ENCODE measurements at places on chromosomes 2 and 18. TPM values are rescaled to one million over a fixed set of nuclear protein-coding genes. Genes with fewer than 3 reads are reported as not detected.

- H3K36me3 ChIP-seq, result no peaks in the 10 kb centered on the region
- no peak overlapping the region for H3K4me3 ChIP-seq
- H3K27ac ChIP-seq, result no peak overlapping the region
- H3K27me3 ChIP-seq, result no peaks in the 10 kb centered on the region
- no peak for DNase-seq
- no peaks in the 10 kb centered on the region for H3K4me1 ChIP-seq
Observed at GRCh38 chr2:181937473-181937872, 45.9 kb downstream of the ITPRID2 start.

GRCh38 chr18:23416298-23416697 lies 36.8 kb upstream of the RIOK3 start:
- H3K36me3 ChIP-seq, result no peaks in the 10 kb centered on the region
- H3K4me3 ChIP-seq, result no peak overlapping the region
- no peaks in the 10 kb centered on the region for H3K27me3 ChIP-seq
- no peaks in the 10 kb centered on the region for H3K4me1 ChIP-seq

DNA sequence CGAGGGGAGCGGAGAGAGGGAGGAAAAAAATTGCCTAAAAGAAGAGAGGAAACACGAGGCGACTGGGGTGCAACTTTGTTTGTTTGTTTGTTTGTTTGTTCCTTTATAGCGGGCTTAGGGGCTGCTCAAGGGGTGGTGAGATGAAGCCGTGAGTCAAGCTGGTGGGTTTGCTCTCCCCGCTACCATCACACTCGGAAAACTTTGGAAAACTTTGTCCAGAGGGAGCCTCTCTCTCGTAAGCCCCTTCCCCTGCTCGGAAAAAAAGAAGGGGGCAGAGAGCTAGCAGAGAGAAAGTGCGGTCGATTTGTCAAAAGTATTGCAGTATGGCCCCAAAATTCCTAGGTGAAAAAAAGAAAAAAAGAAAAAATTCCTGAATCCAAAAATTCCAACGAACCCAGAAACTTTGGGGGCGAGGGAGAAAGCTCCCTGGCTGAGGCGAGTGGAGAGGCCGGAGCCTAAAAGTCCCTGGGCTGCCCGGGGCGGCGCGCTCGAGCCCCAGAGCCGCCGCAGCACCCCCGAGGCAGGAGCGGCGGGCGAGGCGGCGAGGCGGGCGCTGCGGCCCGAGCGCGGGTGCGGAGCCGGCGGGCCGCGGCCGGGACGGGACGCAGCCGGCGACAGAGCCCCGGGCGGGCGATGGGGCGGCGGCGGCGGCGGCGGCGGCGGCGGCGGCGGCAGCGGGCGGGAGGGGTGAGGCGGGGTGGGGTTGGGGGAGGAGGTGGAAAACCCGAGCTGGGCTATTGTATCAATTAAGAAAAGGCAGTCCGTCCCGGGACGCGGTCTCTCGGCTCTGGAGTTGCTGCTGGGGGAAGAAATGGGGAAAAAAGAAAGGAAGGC lies 558 bp upstream of the CYP26B1 start:
- no peaks in the 10 kb centered on the region for H3K27me3 ChIP-seq
- H3K4me1 ChIP-seq, result peaks cover 11% of the 10 kb centered on the region
- peak overlapping the region; percentile 42 for H3K4me3 ChIP-seq
- H3K27ac ChIP-seq, result no peak overlapping the region

DNA sequence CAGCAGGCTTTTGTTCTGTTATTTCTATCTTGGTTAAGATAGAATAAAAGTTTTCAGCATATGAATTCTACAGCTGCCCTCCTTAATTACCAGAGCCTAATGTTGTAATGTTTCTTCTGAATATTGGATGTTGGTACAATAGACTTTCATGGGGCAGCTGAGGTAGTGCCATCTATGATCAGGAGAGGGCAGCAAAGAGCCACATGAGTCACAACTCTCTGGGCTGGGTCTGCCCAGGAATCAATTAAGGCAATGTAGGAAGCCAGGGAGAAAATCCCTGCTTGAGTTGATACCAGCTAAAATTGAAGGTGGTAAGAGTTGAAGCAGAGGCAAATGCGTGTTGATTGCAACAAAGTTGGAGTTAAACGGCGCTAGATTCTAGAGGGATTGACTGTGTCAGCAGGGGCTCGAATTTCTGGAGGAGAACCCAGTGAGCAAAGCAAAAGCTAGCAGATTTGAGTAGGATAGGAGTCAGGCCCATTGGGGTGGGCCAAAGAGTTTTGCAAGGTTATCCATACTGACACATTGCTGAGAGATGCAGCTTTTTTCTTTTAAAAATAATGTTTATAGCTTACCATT lies 10.6 kb upstream of the MC5R start:
- H3K27ac ChIP-seq, result no peak overlapping the region
- no peak for DNase-seq
- H3K4me1 ChIP-seq, result no peaks in the 10 kb centered on the region
- no peaks in the 10 kb centered on the region for H3K27me3 ChIP-seq

DNA sequence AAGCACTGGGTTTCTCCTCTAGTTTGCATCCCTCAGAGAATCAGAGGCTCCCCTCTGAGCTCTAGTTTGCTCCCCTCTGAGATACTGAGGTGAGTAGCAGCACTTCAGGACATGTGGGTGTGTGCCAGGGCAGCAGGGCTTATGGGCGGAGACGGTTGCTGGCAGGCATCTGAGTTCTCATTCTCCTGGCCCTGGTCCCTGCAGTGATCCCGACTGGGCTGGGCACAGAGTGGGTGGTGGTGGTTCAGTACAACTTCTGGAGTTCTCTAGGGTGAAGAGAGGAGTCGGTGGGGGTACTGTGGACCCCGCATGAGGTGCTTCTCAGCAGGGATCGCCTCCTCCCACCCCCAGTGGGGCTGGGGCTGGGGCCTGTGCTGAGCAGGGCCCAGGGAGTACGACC lies 47.9 kb downstream of the BOLA3 start:
- no peaks in the 10 kb centered on the region for H3K27me3 ChIP-seq
- no peaks in the 10 kb centered on the region for H3K36me3 ChIP-seq
- DNase-seq, result no peak
- no peak overlapping the region for H3K4me3 ChIP-seq
- H3K27ac ChIP-seq, result no peak overlapping the region
- H3K4me1 ChIP-seq, result no peaks in the 10 kb centered on the region

DNA sequence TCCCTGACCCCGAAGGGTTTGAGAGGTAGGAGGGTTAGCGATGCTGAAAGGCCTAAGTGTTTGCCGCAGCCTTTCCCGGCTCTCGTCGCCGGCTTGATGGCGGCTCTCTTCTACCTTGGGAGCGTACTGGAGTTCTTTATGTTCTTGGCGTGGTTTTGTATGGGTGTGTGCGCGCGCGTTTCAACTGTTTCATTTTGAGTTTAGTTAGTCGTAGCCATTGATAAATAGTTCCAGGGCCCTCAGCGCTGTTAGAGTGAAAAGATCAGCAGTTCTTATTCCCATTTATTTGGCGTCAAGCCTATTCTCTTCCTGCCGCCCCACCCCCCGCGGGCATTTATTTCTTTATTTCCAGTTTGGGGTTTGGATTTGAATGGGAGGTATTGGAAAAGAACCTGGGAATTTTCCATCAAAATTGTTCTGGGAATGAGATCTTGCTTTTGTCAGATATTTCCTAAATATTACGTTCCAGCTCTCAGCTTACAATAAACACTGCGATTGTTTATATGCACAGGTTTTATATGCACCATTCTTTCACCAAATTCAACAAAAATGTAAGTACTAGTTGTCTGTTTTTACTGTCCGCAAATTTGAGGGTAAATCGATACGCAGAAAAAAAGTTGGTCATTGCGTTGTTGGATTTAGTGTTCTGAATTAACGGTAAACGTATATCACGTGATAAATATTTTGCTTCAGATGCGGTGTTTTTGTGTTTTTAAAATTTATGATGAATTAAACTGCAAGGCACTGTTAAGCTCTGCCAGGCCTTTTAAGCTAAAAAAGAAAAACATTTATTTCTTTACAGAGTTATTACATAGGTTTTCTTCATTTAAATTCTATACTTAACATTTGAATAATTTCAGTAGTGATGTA lies 954 bp downstream of the CCNT2 start:
- peak overlapping the region; percentile 95 for H3K4me3 ChIP-seq
- H3K4me1 ChIP-seq, result peaks cover 5% of the 10 kb centered on the region
- peak overlapping the region; percentile 17 for H3K27ac ChIP-seq
- H3K27me3 ChIP-seq, result no peaks in the 10 kb centered on the region
- peak; percentile 16 for DNase-seq

- no peak overlapping the region for H3K4me3 ChIP-seq
- H3K27me3 ChIP-seq, result no peaks in the 10 kb centered on the region
- H3K36me3 ChIP-seq, result no peaks in the 10 kb centered on the region
- DNase-seq, result no peak
- H3K4me1 ChIP-seq, result no peaks in the 10 kb centered on the region
Observed at GRCh38 chr2:102358496-102358895, 2.9 kb downstream of the IL18R1 start.

- no peak for DNase-seq
- H3K4me3 ChIP-seq, result no peak overlapping the region
- no peaks in the 10 kb centered on the region for H3K4me1 ChIP-seq
- no peak overlapping the region for H3K27ac ChIP-seq
- no peaks in the 10 kb centered on the region for H3K27me3 ChIP-seq
Observed at GRCh38 chr2:64932371-64933216, 56.6 kb upstream of the SLC1A4 start.

DNA sequence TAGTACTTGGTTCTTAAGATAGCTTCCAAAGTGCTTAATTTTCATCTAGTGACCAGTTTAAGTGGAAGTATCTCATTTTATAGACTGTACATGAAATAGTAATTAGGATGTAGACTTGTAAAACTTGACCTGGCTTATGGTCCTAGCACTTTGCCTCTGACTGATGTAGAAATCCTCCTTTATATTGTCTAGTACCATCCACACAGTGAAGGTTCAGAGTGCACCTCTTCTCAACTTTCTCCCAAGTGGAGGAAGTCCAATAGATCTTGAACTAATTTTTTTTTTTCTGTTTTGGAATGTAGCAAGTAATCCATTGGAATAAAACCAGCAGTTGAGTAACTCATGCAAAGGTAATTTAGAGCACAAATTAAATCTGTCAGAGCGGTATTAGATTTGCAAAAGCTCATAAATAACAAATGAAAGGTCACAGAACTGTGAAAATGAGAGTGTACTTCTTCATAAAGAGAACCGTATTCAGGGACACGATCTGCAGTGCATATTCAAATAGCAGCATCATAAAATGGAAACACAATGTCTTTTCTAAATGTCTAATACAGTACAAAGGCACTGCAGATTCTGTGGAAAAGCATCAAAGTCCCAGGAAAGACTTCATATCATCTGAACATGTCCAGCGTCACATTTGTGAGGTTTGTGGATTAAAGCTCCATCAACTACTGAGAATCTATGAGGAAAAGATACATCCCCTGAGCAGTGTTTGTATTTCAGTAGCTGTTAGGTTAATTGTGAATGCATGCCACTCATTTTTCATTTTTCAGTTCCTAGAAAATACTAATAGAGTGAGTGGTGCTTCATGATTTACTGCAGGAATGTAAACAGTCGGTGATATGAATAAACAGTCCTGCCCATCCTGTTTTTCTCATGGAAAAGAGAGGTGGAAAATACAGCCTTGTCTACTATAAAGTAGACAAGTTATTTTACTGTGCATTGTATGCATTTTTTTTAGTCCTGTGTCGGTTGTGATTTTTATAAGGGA lies 100.7 kb downstream of the LYPD6 start:
- DNase-seq, result no peak
- no peak overlapping the region for H3K27ac ChIP-seq
- H3K4me3 ChIP-seq, result no peak overlapping the region
- no peaks in the 10 kb centered on the region for H3K27me3 ChIP-seq
- no peaks in the 10 kb centered on the region for H3K36me3 ChIP-seq

DNA sequence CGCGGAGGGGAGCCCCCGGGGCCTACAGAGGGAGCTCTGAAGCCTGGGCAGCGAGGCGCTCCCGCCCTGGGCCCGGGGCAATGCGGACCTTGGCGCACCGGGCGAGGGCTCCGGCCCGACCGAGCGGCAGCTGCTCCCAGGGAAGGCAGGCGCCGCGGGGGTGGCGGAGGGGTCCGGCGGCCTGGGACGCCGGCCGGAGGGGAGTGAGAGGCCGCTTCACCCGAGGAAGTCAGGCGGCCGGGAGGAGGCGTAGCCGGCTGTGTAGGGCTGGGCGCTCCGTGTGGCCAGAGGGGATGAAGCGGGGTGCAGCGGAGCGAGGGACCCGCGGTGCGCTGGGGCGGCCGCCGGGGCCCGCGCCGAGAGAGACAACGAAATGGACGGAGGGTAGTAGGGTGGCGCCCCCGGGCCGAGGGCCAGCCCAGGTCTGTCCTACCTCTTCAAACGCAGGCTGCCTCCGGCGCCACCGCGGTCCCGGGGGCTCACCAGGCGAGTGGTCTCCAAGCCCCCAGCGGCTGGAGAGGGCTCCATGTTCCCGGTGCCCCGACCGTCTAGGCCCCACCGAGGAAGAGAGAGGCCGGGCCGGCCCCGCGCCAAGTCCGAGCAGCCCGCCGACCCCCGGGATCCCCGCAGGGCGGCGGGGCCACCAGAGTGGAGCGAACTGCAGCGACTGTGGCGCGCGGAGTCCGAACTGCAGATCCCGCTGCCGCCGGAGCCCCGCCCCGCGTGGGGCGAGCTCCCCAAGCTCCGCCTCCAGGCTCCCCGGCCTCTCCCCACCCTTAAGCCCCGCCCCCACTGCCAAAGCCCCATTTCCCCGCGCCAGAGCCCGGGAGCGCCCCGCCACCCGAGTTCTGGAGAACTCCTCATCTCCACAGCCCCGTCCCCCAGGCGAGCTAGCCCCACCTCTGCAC lies at the start of gene SLC30A3:
TSS of gene SLC30A3 (minus strand) at position 669 of the 908 bp plus-strand sequence. CDS start at position 528, 141 bp downstream.
- peaks cover 9% of the 10 kb centered on the region for H3K4me1 ChIP-seq
- no peak within 1 kb of the TSS for H3K27ac ChIP-seq

- H3K36me3 ChIP-seq, result no peaks in the 10 kb centered on the region
- no peaks in the 10 kb centered on the region for H3K4me1 ChIP-seq
- no peak overlapping the region for H3K4me3 ChIP-seq
- DNase-seq, result no peak
- no peak overlapping the region for H3K27ac ChIP-seq
- H3K27me3 ChIP-seq, result no peaks in the 10 kb centered on the region
Observed at GRCh38 chr2:33786881-33787280, 187.8 kb upstream of the FAM98A start.

GRCh38 chr2:208827109-208827508 lies 420.5 kb downstream of the PTH2R start:
- no peak overlapping the region for H3K27ac ChIP-seq
- no peaks in the 10 kb centered on the region for H3K36me3 ChIP-seq
- DNase-seq, result no peak
- H3K27me3 ChIP-seq, result no peaks in the 10 kb centered on the region
- no peaks in the 10 kb centered on the region for H3K4me1 ChIP-seq
- no peak overlapping the region for H3K4me3 ChIP-seq

NT5DC4 gene
- not detected for total RNA-seq

PECR gene
- 11.5 TPM for total RNA-seq

DCDC2C gene
- total RNA-seq, result not detected

RIT2 gene
- not detected for total RNA-seq

AMER3 gene
- not detected for total RNA-seq

FAM210A gene
- 11.0 TPM for total RNA-seq

FIGN gene
- total RNA-seq, result 8.9 TPM

MYO7B gene
- total RNA-seq, result 0.23 TPM

MFSD2B gene
- not detected for total RNA-seq

SLC16A14 gene
- 13.7 TPM for total RNA-seq

CDKL4 gene
- 1.00 TPM for total RNA-seq

CMPK2 gene
- 3.6 TPM for total RNA-seq
